ENCODE measurements at places on chromosomes 4 and X.

- DNase-seq, result no peak
Measured at GRCh38 chr4:18798123-18798522, 776.6 kb upstream of the LCORL start.

- no peak for DNase-seq
Measured at GRCh38 chr4:75995727-75996126, 5.0 kb upstream of the SDAD1 start.

GRCh38 chr4:147137280-147137679 lies 191.6 kb upstream of the TTC29 start:
- no peak for DNase-seq

- no peak for DNase-seq
Measured at GRCh38 chrX:70808942-70809940, 99.3 kb downstream of the TEX11 start.

GRCh38 chr4:139606579-139607501 lies 50.8 kb upstream of the SETD7 start:
- DNase-seq, result no peak

- no peak for DNase-seq
Measured at GRCh38 chr4:23291139-23291538, 598.4 kb downstream of the GBA3 start.

GRCh38 chrX:148385471-148385870 lies 114.9 kb upstream of the AFF2 start:
- DNase-seq, result no peak

GRCh38 chr4:140789759-140790158 lies 33.6 kb upstream of the TBC1D9 start:
- DNase-seq, result no peak

DNA sequence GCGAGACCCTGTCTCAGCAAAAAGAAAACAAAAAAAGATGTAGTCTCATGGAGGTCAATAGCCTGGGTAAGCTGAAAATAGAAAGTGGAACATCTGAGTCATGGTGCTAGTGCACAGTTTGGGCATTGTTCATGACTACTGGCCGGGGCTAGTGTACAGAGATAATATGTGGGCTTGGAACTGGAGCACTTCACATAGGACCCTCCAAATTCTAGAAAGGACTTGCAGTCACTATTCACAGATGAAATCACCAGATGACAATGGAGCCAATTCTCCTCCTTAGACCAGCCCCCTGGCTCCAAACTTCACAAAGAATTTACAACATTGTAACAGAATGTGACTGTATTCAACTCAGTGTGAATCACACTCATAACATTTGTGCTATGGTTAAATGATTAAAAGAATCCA lies 367.8 kb upstream of the SLC7A11 start:
- DNase-seq, result no peak

- DNase-seq, result no peak
Measured at GRCh38 chrX:120794525-120794975, 81.1 kb downstream of the CT47B1 start.

DNA sequence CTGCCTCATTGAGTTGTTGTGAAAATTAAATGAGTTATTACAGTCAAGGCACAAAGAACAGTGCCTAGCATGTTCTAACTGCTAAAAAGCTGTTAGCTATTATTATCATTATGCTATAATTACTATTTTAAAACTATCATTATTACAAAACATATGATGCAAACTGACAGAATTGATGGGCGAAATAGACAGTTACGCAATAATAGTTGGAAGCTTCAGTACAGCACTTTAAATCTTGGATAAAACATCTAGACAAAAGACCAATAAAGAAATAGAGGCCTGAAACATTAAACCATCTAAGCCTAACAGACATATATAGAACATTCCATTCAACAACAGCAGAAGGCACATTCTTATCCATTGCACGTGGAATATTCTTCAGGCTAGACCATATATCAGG lies 73.0 kb downstream of the TAB3 start:
- DNase-seq, result no peak

- no peak for DNase-seq
Measured at GRCh38 chrX:23557070-23557469, 110.2 kb upstream of the PRDX4 start.

DNA sequence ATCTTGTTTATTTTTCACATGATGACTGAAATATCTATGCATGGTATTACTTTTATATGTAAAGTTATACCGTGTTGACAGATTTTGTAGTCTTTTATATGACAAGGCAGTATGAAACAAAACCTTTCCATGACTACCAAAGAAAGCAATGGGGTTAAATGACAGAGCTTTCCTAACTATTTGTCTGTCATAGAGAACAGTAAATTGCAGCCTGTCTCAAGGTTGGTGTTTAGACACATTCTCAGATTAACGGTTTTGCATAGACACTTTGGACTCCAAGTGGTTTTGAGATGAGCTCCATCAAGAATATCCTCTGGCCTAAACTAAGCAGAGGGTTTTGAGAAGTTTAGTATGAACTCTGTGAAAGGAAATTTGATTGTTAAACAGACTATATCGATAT lies 180.7 kb upstream of the TENM3 start:
- DNase-seq, result no peak

- DNase-seq, result no peak
Measured at GRCh38 chr4:177546745-177547144, 104.5 kb upstream of the AGA start.

GRCh38 chr4:109156356-109156755 lies 146.1 kb downstream of the COL25A1 start:
- no peak for DNase-seq

DNA sequence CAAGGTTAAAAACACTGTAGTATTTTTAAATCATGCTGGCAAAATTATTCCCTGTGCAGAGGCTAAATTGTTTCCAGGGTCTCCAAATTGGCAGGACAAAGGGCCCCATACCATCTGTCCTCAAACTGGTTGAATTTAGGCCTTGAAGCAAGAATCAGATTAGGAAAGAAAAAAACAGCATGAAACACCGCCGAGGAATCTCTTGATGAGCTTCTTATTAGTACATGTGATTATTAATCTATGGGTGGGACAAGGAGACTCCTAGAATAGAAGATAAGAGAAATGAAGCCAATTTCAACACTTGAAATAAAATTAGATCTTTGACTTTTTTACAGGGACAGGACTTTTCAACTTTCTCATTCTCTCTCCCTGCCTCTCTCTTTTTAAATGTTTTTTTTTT lies 7.1 kb upstream of the CLNK start:
- DNase-seq, result no peak

- DNase-seq, result no peak
Measured at GRCh38 chr4:109211671-109212070, 90.8 kb downstream of the COL25A1 start.
